NCI-H1092 (cell line): ENCODE measurements at places on chromosomes 13 and 19.

GRCh38 chr19:34189199-34189916 lies 17.1 kb downstream of the LSM14A start:
- DNase-seq = no peak

- DNase-seq = no peak
Measured at GRCh38 chr19:58277748-58278540, 811 bp upstream of the ZNF8 start.

- DNase-seq = no peak
Measured at GRCh38 chr19:33740811-33741396, 55.8 kb upstream of the KCTD15 start.

- no peak for DNase-seq
Measured at GRCh38 chr19:31421856-31422255, 72.6 kb upstream of the TSHZ3 start.

DNA sequence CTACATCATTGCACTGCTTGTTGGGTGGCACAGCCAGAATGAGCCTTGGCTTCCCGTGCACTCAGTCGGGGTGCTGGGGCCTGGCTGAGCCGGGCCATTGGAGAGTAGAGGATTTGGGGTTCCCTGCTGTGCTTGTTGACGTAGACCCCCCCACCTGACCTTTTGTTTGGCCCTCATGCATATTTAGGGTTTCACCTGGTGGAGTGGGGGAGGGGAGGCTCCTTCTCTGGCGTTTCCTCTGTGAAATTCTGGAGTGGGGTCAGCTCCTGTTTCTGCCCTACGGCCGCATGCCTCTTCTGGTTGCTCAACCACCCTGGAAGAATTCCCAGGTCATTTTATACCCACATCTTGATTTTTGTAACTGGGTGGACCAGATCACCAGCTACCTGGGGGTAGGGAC lies 82.8 kb downstream of the SIPA1L3 start:
- DNase-seq = no peak

DNA sequence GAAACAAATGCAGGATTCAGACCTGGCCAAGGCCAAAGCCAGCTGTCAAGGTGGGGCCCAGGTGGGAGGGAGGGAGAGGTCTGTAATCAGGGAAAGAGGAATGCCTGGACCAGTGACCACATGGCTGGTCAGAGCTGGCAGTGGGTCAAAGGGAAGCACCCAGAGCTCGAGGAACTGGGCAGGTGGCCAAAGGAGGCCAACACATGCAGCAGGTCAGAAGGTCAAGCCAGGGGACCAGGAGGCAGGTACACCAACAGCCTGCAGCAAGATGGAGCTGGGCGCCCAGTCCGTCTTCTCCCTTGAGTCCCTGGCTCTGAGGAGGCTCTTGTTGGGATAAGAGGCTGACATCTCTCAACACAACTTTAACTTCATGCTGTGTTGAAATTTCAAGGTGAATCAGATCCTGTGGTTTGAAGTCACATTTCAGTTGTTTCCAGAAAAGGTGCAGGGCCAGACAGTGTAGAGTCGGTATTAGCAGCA lies 17.1 kb downstream of the GPATCH1 start:
- DNase-seq = no peak

DNA sequence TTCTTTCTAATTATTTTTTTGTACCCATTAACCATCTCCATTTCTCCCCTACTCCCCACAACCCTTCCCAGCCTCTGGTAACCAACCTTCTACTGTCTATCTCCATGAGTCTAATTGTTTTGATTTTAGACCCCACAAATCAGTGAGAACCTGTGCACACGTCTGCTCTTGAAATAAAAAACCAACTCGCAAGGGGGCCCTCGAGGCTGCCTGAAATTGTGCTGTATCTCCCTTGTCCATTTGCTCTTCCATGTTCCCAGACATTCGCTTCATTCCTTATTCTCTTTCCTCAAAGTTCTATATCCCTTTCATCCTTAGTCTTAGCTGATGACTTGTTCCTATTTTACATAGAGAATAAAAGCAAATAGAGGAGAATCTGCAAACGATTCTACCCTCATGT lies 95.0 kb downstream of the GPC5 start:
- no peak for DNase-seq

- no peak for DNase-seq
Measured at GRCh38 chr19:38922482-38922881, 8.1 kb downstream of the SARS2 start.

- DNase-seq = no peak
Measured at GRCh38 chr13:96314974-96315373, 225.1 kb downstream of the HS6ST3 start.

- DNase-seq = no peak
Measured at GRCh38 chr19:1273263-1274041, 1.9 kb upstream of the FAM174C start.

DNA sequence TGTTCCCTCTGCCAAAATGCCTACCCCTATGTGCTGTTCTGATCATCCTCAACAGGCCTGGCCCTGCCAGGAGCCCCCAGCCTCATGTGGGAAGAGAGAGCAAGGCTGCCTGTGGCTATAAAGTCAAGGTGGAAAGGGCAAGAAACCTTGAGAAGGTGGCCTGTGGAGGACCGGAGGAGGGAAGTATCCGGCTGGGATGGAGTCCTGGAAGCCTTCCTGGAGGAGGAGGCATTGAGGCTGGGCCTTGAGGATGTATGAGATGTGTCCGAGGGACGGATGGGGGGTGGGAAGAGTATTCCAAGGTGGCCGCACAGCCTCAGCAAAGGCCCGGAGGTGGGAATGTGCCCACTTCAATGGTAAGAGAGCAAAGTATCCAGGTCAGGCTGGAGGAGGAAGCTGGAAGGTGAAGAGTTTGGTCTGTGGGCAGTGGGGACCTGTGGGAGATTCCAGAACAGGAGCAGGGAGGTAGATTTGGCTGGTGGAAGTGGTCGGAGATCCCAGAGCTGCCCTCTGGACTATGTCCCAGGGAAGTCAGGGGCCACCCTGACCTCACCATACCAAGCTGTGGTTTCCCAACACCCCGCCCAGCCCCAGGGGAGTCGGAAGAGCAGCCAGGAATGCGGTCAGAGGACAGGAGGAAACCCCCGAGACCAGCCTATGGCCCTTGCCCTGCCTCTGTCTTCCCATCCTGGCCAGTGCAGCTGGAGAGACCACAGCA lies 3.0 kb upstream of the PLIN4 start:
- no peak for DNase-seq

DNA sequence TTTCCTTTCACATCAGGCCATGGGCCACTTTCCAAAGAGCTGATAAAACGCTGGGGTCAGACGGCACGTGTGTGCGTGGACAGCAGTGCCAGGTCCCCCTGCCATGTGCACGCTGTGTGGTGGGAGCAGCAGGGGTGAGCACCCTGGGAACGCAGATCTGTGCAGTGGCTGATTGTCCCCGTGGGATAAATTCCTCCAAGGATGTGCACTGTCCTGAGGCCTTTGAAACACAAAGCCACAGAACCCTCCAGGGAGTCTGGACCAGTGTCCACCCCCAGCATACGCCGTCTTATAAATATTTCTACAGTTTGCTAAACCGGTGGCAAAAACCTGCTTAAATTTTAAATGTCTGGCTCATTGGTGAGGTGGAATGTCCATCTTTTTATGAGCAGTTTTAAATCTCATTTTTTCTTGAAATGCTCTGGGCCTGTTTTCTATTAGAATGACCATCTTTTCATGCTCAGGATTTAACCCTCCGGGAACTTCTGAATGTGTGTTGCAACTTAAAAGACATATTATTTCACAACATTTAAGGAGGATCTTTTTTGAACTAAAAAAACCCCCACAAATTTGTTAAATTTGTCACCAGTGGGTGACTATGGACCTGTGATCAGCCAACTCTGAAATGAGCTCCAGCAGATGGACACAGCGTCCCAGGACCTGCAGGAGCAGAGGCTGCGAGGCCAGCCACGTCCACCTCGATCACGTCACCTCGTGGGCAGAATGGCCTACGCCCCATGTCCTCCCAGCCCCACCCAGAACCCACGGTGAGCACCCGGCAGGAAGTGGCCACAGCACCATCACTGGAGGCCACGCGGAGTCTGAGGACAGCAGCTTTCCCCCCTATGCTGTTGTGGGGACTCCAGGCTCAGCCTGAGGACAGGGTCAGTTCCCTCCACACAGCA lies 68.6 kb downstream of the RASA3 start:
- DNase-seq = no peak
